ENCODE measurements at places on chromosomes 16 and 17.

DNA sequence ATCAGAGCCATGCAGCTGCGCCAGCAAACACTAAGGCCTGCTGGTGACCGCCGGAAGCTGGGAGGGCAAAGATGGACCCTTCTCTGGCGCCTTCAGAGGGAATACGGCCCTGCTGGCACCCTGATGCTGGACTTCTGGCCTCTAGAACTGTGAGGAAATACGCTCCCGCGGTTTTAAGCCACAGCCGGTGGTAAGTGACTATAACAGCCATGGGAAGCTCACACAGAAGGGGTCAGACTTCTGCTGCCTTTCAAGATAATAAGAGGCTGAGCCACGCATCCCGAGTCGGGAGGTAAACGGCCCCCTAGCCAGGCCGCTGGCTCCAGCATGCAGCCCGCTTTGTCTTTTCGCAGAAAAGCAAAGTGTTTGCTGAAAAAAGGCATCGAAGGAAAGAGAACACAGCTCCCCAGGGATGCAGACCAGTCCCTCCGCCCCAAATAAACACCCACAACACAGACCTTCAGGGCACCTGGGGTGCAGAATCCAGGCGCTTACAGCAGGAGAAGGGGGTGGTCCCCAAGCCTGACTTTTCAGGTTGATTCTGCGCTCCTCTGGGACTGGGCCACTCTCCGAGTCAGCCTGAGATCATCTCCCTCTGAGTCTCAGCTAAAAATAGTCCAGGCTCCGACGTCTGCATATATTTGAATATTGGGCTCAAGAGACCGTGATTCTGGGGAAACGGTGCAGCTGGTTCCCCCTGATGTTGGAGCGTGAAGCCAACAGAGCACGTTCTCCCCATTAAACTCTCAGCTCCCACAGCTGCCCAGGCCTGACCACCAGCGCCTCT lies 89.7 kb downstream of the MGAT5B start:
- no peak for DNase-seq

DNA sequence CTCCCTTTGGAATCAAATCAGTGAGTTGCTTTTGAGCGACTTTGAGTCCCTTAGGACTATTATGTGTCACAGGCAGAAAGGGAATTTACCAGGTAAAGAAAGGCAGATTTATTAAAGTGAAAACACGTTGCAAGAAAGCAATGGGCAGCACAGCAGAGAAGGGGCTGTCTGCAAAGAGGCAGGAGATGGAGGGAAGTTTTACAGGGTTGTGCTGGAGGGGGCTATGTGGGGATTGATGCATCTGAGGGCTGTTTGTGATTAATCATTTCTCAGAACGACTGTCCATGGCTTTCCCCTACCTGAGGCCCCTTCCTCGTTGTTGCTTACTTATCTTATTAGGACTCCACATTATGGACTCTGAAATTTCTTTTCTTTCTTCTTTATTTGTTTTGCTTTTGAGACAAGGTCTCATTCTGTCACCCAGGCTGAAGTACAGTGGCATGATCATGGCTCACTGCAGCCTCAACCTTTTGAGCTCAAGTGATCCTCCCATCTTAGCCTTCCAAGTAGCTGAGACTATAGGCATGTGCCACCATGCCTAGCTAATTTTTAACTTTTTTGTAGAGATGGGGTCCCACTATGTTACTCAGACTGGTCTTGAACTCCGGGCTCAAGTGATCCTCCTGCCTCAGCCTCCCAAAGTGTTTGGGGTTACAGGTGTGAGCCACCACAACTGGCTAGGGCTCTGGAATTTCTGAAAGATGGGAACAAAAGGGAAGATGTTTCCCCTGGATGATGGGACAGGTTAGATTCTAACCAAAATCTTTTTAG lies 5.5 kb downstream of the WWP2 start:
- DNase-seq = peak; percentile 8

- no peak for DNase-seq
These were observed 33.4 kb upstream of the RPRML start for GRCh38 chr17:47012457-47012856.

- no peak for DNase-seq
These were observed 1.6 kb upstream of the AATK start for GRCh38 chr17:81167638-81168037.

- DNase-seq = peak; percentile 32
These were observed 11.1 kb upstream of the CHMP6 start for GRCh38 chr17:80980397-80981061.

GRCh38 chr16:78742501-78743283 lies 643.2 kb downstream of the WWOX start:
- DNase-seq = peak; percentile 87

- DNase-seq = no peak
These were observed 21.6 kb upstream of the EVPL start for GRCh38 chr17:76048711-76049110.

- DNase-seq = no peak
These were observed 10.1 kb downstream of the FADS6 start for GRCh38 chr17:74883241-74883745.

GRCh38 chr16:87792205-87792565 lies 26.4 kb upstream of the KLHDC4 start:
- DNase-seq = no peak

DNA sequence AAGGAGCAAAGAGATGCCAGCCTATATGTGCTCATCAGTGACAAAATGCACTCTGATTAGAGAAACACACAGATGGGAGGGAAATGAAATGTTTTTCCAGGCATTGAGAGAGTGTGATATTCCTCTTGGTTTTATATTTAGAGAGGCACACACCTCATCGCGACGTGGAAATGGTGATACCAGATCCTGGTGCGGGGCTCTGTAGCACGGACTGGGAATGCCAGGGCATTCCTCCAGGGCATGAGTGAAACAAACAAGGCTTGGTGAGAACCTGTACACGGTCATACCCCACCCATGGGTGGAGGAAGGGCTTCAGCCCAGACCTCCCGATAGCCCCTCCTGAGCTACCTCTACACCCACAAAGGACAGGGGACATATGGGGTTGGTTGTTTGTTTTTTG lies 280.2 kb downstream of the C16orf95 start:
- no peak for DNase-seq

- DNase-seq = no peak
These were observed 13.3 kb downstream of the SLC16A3 start for GRCh38 chr17:82241926-82242697.

- peak; percentile 69 for DNase-seq
These were observed 14.3 kb downstream of the KPNB1 start for GRCh38 chr17:47663912-47664623.

DNA sequence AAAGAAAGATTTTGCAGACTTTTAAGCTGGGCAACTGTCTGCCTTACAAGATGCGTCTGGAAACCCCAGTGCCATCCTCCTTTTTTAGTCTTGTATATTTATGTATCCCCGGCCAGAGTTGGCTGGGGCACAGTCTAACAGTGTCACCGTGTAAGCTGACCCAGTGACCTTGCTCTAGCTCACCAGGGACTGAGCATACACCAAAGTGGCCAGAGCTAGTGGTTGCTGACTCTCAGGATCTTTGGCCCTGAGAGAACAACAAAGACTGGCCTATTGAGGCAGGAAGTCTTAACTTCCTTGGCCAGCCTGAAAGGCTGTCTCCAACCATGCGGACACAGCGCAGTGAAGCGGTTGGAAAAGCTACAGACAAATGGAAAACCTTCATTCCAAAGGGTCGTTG lies 745.2 kb downstream of the WWOX start:
- DNase-seq = no peak

DNA sequence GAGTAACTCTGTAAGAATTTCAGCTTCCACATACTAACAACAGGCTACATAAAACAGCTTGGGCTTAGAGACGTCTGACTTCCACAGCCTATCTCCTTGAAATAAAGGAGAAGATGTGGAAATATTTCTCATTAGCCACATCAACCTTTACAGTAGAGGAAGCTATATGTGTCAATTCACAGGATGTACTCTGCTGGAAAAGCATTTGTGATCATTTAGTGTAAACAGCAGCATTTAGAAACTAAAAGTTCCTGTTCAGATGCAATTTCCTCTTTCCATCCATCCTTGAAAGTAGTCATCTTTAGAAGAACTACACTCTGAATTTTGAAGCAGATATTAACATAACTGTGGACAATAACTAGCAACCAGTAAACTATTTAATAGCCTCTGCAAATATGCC lies 46.2 kb downstream of the XPO6 start:
- DNase-seq = no peak

- DNase-seq = no peak
These were observed 9.3 kb downstream of the PDZD9 start for GRCh38 chr16:21991621-21992020.

GRCh38 chr16:11484691-11485258 lies 101.9 kb downstream of the LITAF start:
- no peak for DNase-seq

DNA sequence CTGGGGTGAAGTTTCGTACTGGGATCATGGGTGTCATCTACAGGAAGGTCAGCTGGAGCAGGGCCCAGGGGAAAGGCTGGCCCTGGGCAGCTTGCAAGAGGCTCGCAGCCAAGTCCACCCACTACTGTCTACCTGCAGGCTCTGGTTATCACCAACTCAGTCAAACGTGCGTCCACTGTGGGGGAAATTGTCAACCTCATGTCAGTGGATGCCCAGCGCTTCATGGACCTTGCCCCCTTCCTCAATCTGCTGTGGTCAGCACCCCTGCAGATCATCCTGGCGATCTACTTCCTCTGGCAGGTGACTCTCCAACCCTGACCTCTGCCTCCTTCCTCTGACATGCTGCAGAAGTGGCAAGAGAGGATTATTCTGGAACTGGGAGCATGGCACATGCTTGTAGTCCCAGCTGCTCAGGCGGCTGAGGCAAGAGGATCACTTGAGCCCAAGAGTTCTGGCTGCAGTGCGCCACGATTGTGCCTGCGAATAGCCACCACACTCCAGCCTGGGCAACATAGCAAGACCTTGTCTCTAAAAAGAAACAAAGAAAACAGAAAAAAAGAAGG lies 29.2 kb downstream of the ABCC3 start:
- DNase-seq = no peak

- no peak for DNase-seq
These were observed 23.6 kb downstream of the RAB40B start for GRCh38 chr17:82674656-82675475.

DNA sequence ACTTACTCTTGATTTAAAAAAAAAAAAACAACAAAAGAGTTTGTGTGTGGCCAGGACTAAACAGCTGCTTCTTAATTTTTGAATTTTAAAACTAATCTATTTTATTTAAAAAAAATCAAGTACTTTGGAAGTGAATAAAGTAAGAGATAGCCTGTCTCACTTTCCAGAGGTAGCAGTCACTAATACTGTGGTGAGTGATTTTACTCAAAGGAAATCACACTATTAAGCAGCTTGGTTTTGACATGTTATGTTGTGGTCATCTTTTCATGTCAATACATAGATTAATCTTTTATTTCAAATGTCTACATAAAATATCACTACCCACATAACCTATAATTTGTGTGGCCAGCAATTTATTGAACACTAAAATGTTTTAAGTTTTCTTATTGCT lies 102.2 kb upstream of the HLF start:
- no peak for DNase-seq

- DNase-seq = peak; percentile 67
These were observed 3.9 kb downstream of the GFAP start for GRCh38 chr17:44911133-44912001.

GRCh38 chr17:15967706-15968399 lies 22.9 kb downstream of the ADORA2B start:
- no peak for DNase-seq

GRCh38 chr17:29159306-29159860 lies 20.8 kb downstream of the MYO18A start:
- DNase-seq = no peak

- no peak for DNase-seq
These were observed 181.2 kb upstream of the COX10 start for GRCh38 chr17:13888056-13888609.

- DNase-seq = no peak
These were observed 12.5 kb upstream of the NUDT16L1 start for GRCh38 chr16:4680673-4681470.

DNA sequence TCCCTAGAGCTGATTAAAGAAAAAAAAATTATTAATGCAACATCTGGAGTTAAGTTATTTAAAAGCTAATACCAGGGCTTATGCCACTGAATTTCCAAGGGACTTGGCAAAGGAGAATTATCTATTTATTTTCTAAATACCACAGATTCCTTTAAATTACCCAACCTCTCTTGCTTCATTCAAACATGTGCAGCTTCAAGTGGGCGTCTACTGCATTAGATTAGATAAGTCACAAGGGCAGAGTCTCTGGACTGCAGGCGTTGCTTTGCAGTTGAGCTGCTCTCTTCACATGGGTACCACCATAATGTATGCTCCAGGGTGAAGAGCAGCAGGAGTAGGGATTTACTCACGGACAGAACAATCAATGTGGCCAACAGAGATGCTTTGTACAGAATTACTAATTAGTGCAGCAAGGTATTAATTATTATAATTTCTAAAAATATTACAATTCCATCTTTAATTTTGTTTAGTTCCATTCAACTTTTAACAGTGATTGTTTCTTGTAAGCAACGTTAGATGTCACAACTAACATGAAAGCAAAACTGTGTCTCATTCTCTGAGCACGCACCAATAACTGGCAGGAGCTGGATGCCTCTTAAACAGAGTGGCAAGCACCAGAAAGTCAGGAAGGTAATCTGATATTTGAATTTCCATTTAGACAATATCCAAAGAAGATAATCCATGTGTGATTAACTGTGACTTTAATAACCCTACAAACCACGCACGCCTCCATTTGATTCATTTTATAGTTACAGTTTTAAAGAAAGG lies 214.2 kb downstream of the STX8 start:
- DNase-seq = no peak

DNA sequence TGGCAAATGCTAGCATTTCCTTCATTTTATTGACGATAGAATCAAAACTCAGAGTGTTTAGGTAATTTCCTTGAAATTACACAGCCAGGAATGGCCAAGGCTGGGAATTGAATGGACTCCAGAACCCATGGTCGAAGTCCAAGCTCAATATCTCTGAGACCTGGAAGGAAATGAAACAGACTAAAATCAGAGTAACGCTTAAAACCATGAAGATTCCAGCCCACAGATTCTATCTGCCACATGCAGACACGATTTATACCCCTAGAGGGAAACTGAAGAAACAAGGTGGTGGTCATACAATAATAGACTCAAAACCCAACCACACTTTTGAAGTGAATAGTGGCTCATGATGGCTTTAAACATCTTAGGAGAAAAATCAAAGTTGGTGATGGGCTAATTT lies 95.6 kb downstream of the PRKCA start:
- no peak for DNase-seq
